Tibial nerve (tissue), 4 donors: ENCODE measurements at places on chromosomes 7 and 10. TPM values are rescaled to one million over a fixed set of nuclear protein-coding genes. Genes with fewer than 3 reads are reported as not detected.

Gene LSM5
- 9.9 TPM for total RNA-seq

Gene PCDH15
- not detected for total RNA-seq

Gene PHKG1
- 1.3 TPM for total RNA-seq

Gene IL2RA
- 0.60 TPM for total RNA-seq

Gene FGFBP3
- 6.5 TPM for total RNA-seq

Gene UTF1
- total RNA-seq: not detected

Gene SFRP5
- total RNA-seq: 183 TPM

Gene MYL10
- not detected for total RNA-seq

Gene CTAGE15
- total RNA-seq: 1.5 TPM

Gene CALML5
- not detected for total RNA-seq

Gene CCL24
- total RNA-seq: not detected

Gene OR9A2
- total RNA-seq: not detected

Gene INHBA
- total RNA-seq: 12.6 TPM

Gene SPACDR
- total RNA-seq: 1.5 TPM

Gene ING3
- 9.8 TPM for total RNA-seq

Gene CFTR
- total RNA-seq: not detected

Gene OIT3
- not detected for total RNA-seq

Gene PKD2L1
- total RNA-seq: not detected

Gene TAS2R41
- total RNA-seq: not detected

Gene PTPN20
- 3.7 TPM for total RNA-seq

Gene HECW1
- 10.9 TPM for total RNA-seq

Gene HOXA9
- 13.8 TPM for total RNA-seq

Gene KRIT1
- total RNA-seq: 148 TPM

Gene OR13A1
- not detected for total RNA-seq

Gene LIPF
- total RNA-seq: not detected

Gene POLR2J3
- 27.8 TPM for total RNA-seq

Gene ZNF398
- 20.1 TPM for total RNA-seq
